ENCODE measurements at places on chromosomes 11 and 22. TPM values are rescaled to one million over a fixed set of nuclear protein-coding genes. Genes with fewer than 3 reads are reported as not detected.

DNA sequence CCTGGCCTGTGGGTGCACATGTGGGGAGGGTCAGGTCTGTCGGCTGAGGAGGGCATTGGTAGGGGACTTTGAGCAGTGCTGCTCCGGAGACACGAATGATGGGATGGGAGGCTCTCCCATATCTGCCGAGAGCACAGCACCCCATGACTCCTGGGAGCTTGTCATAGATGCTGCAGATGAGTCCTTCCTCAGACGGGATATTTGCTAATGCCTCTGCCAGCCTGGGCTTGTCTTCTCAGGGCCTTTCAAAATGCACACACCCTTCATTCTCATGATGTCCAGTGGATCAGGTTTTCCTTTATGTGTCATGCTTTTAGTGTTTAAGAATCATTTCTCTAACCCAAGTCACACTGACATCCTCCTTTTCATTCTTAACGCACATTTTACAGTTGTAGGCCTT, 8.1 kb upstream of the RNH1 start:
- DNase-seq = no peak

The SEZ6L gene
- not detected for total RNA-seq

DNA sequence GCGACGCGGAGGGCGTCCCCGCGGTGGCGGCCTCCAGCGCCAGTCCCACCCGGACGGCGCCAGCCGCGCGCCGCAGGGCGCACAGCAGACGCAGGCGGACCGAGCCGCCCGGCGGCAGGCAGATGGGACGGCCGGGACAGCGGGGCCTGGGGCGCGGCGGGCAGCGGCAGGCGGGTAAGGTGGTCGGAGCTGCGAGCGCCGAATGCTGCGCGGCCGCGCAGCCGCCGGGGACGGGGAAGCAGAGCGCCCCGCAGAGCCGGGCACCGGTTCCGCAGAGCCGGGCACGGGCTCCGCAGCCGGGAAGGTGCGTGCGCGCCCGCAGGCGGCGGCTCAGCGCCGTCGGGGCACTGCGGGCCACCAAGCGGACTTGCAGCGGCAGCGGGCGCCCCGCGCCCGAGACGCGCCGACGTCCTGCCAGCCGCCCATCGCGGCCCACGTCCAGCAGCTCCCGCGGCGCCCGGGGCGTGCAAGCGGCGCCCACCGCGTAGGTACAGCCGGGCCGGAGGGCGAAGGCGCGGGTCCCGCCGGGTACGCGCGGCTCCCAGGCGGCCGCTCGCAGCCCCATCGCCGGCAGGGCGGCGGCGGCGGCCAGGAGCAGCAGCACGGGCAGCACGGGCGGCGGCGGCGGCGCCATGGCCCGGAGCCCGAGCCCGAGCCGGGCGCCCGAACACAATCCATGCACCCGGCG, 739 bp downstream of the CELSR1 start:
- no peak for DNase-seq

DNA sequence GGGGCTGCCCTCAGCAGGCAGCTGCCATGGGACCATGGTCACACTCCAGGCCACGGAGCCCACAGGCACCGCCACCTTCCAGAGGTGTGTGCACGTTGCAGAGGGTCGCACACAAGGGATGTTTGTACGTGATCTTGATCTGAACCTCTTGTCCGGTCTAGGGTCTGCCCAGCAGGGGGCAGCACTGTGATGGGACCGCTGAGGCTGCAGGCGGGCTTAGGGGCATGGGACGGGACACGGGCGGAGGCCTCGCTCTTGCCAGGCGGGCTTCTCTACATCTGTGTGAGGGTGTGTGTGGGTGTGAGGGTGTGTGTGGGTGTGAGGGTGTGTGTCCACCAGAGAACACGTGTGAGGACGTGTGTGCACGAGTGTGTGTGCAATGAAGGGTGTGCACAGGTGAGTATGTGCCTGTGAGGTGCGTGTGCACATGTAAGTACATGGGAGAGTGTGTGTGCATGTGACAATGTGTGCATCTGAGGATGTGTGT, 52.4 kb downstream of the CACNA1I start:
- DNase-seq = no peak

GRCh38 chr11:12288931-12289666, 88.3 kb upstream of the PARVA start:
- no peak for DNase-seq
